ENCODE measurements at places on chromosomes 7 and 10.

- no peak for DNase-seq
Measured at GRCh38 chr10:110642204-110643034, 1.7 kb upstream of the RBM20 start.

DNA sequence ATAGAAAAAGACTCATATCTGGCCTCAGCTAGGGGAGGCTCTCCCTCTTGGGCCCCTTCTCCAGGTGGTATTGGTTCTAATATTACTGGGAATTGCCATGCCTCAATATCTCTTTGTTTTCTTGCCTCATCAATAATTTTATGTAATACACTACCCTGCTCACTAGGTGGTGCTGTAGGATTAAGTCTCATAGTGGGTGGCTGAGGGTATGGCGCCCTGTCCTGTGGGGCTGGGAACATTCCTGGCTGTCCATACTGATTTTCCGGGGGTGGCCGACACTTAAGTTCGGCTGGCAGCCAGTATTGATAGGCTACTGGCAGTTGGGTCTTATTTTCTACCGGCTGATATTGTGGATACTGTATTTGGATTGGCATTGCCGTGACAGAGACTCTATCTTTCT lies 9.0 kb upstream of the TAS2R3 start:
- peak; percentile 62 for DNase-seq

DNA sequence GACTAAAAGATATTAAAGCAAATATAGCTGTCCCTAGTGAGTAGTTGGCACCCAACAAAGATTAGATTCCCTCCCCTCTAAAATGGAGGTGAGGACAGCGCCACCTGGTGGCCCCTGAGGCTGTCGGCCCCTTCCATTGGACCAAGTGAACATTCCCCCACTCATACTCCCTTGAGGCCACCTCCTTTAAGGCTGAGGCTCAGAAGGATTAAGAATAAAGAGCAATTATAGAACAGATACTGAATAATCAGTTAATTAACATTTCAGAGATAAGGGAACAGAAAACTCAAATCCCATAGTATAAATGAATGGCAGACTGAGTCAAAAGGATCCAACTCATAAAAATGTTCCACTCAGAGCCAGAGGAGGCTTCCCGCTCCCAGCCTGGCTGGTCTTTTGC lies 130.4 kb upstream of the GHITM start:
- DNase-seq, result peak; percentile 56

DNA sequence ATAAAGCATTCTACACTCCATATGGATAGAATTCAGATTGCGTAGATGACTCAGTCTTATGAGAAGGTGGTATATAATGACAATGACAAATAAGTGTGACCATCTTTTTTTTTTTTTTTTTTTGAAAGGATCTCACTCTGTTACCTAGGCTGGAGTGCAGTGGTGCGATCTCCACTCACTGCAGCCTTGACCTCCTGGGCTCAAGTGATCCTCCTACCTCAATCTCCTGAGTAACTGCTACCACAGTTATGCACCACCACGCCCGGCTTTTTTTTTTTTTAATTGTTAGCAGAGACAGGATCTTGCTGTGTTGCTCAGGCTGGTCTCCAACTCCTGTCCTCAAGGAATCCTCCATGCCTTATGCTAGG lies 43.2 kb upstream of the NRP1 start:
- DNase-seq, result no peak

- no peak for DNase-seq
Measured at GRCh38 chr7:28149291-28150101, 31.1 kb downstream of the JAZF1 start.

DNA sequence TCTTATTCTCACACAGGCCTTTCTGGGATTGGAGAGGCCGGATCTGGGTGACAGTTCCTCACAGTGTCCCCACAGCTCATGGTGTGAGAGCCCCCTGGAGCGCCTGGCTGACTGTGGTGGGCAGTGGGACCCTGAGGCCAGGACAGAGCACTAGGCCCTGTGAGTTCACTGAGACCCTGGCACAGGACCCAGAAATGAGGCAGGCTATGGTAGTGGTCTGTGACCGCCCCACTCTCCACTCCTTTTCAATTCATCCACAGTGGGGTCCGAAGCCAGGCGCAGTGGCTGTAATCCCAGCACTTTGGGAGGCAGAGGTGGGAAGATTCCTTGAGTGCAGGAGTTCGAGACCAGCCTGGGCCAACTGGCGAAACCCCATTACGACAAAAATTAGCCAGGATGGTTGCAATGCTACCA lies 95.9 kb upstream of the TNRC18 start:
- DNase-seq, result no peak

DNA sequence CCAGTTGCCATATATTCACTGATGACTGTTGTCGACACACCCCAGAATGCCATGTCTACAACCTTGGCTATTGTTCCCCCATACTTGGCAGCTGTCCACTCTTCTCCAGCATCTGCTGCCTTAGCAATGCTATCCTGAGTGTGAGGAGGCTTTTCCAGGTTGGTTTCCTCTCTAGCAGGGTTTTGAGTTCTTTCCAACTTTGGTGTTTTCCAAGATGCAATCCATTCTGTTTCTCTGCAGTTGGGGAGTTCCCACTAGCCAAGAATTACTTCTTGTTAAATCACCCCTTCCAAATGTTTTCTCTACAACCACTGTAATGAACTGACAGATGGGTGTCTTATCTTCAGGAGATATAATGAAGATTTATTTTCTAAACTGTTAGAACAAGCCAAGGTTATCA lies 617.4 kb downstream of the CCSER2 start:
- no peak for DNase-seq

DNA sequence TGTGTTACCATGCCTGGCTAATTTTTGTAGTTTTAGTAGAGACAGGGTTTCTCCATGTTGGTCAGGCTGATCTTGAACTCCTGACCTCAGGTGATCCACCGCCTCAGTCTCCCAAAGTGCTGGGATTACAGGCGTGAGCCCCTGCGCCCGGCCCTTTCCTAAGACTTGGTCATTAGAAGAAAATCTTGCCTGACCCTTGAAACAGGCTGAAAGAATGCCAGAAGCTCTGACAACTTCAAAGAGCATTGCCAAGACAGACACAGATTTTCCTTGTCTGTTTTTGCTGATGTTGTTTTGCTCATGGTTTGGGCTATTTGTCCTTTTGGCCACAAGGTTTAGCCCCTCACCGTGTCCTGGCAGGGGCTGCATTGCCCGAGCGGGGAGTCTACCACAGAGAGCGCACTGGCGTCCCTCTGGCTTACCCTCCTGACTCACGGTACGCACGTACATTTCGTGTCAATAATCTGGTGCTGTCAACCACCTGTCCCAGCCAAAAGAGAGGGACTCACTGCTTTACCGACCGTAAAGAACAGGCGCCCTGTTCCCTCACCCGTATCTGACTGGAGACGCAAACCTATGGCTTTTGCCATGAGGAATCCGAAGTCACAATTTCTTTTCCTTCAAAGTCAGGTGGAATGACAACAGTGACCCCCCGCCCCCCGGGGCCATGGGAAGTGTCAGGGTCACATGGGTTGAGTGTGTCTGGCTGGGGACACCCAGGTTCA lies 10.1 kb upstream of the INPP5A start:
- no peak for DNase-seq

GRCh38 chr7:56479748-56480147 lies 363.5 kb upstream of the NUPR2 start:
- DNase-seq, result no peak

DNA sequence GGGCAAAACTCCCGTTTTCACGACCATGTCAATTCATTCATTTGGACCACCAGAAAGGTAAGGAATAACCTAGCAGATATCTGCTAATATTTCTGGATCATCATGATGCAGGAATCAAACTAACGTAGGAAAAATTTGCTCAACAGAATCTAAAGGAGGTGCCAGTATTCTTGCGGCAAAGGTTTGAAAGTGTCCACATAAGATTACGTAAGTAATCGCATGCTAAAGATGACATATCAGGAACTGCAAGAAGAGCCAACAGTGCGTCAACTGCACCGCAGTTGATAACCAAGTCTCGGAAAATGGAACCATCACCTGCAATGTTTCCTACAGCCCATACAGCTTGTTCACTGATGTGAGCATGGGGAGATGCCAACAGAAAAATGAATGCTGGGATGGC lies 194.1 kb upstream of the ZNF804B start:
- DNase-seq, result no peak

DNA sequence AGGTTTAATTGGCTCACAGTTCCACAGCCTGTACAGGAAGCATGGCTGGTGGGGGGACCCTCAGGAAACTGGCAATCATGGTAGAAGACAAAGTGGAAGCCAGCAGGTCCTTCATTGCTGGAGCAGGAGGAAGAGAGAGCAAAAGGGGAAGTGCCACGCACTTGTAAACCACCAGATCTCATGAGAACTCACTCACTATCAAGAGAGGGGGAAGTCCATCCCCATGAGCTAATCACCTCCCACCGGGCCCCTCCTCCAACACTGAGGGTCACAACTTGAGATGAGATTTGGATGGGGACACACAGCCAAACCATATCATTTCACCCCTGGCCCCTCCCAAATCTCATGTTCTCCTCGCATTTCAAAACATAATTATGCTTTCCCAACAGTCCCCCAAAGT lies 171.9 kb upstream of the CACNA2D1 start:
- DNase-seq, result no peak

DNA sequence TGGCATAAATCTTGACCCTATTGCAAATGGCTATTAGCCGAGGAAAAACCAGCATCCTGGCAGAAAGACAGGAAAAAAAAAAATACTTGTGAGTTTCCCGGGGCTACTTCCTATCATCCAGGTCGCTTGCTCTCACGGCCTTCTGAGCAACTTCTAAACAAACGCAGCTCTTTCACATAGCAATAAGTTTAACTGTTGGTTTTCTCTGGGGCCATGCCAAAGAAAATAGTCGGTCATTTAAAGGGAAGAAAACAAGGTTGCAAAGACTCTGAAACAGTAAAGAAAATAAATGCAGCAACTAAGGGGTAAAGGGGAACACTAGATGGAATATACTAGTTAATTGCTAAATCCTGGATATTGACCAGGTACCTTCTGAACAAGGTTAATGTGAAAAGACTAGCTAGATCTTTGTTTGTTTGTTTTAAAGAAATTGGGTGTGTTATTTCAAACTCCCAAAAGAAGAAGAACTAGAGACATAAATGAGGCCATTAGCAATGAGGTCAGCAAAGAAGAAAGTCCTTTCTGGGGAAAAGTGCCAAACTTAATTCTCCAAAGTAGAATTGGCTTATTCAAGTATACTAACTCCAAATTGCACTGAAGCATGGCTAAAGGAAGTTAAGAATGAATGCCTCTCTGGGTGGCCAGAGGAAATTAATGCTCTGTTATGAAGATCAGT lies 54.2 kb downstream of the SLC39A12 start:
- DNase-seq, result no peak

DNA sequence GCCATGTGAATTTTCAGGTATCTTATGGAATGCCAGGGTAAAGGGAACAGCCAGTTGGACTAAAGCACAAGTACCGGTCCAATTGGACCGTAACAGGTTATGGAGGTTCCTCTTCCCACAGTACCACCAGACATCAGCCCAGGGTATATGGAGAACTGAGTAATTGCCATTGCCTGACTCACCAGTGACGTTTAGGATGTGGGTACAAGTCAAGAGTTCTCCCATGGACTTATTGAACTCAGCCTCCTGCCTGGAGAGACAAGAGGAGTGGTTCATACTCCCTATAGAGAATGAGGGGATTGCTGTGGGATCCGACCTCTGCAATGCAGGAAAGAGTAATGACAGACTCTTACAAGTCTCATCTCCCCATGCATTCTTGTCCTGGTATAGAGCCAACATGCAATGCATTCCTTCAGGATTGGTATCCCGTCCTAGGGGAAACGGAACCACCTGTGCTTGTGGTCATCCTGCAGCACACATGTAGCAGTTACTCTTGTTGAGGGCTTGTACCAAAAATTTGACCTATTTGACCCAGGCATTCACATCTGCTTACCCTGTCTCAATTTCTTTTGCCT lies 30.7 kb upstream of the ELOVL3 start:
- DNase-seq, result no peak

DNA sequence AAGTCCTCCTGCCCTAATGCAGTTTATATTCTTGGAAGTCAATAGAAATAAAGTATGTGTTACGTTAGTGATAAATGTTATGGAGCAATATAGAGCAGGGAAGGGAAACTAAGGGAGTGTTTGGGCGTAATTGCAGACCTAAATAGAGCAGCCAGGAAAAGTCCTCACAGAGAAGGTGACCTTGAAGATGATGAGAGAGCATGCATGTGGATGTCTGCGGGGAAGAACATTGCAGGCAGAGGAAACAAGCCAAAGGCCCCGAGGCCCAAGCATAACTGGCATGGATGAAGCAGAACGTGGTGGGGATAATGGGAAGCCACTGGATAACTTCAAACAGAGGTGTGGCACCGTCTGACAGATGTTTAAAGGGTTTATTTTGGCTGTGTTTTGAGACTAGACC lies 12.5 kb downstream of the ADD3 start:
- no peak for DNase-seq

GRCh38 chr10:104336821-104337467 lies 1.3 kb downstream of the ITPRIP start:
- no peak for DNase-seq

DNA sequence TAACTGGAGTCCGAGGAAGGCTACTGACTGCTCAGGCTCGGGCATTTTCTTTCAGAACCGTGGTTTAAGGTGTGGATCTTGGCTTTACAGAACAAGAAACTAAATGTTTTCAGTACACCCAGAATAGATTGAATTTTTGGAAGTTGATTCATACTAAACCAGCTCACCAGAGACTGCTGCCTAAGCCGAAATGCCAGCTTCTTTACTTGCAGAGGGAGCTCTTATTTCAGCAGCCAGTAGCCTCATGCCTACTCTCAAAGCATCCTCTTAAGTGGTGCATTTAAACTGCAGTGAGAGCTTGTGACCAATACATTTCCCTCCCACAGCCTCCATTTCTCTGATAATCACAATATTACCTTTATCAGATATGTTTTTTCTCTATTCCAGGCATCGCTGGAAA lies 615.1 kb downstream of the SUGCT start:
- DNase-seq, result no peak

DNA sequence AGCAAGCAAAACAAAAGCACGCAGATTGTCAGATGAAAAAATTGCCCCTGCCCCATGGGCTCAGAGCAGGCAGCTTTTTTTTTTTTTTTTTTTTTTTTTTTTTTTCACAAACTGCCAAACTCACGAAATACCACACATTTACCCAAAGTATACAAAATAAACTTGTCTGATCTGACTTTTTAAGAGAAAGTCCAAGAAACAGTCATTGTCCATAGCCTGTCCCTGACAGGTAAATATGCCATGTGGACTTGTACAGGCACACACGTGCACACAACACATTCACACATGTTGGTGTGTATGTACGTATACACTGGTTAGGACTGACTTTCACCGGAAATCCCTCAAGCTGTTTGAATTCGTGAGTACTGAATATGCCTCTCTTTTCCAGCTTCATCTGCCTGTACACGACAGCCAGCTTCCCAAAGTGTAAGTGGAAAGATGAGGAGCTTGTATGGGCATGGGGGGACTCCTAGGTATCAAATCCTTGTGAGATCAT lies 929 bp upstream of the HGF start:
- DNase-seq, result no peak

- DNase-seq, result no peak
Measured at GRCh38 chr10:47339759-47340607, 8.2 kb upstream of the RBP3 start.

DNA sequence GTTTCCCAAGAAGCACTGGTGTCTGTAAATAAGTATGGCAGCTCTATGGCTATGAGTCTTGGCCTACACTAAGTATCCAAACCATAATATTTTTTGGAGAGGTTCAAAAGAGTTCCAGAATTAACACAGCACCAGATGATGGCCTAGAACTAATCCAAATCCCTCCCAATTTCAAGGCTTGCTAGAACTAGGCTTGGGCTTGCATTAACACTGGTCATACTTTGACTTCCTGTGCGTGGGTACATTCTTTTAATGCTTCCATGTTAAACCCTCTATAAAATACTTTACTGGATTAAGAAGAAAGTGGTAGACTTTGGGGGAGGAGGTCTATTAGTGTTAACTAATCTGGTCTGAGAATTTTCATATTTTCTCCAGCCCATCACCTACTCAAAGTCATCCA lies 3.1 kb downstream of the AASS start:
- DNase-seq, result no peak

Data from HEK293T (cell line).